ENCODE measurements at places on chromosomes 4 and X.
A peak's percentile ranks its signal among the peaks of the same experiment; 100 is the strongest.

DNA sequence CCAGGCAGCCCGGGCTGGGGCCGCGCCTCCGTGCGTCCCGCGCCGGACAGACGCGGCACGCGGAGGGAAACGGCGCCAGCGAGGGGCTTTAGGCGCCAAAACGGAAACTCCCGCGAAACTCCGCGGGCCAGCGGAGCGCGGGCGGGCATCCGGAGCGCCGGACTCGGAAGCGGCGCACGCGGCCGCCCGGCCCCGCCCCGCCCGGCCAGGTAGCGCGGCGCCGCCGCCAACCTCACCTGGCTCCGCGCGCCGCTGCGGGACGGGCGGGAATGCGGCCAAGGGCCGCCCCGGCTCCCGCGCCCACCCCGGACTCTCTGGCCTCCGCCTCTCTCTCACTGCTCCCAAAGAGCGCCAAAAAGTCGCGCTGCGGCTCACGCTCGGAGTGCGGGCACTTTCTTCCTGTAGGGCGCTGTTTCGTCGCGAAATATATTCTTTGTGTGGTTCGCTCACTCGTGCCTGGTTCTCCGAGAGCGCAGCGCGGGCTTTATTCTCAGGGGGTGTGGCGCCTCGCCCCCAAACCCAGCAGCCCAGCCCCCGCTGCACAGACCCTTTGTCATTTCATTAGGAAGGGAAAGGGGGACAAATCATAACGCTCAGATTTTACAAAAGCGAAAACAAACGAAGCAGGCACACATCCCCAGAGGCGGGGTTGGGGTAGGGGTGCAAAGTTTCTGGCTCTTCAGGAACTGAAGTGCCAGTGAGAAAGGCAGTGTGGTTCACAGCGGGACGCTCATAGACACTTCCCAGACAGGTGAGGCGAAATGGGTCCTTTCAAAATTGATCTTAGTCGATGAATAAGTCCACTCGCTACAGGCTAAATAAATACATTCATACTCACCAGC, 961 bp upstream of the MBNL3 start:
- no peaks in the 10 kb centered on the region for H3K4me1 ChIP-seq
- H3K4me3 ChIP-seq: peak overlapping the region; percentile 52
- DNase-seq: no peak
- no peaks in the 10 kb centered on the region for H3K36me3 ChIP-seq
- H3K27me3 ChIP-seq: no peaks in the 10 kb centered on the region

DNA sequence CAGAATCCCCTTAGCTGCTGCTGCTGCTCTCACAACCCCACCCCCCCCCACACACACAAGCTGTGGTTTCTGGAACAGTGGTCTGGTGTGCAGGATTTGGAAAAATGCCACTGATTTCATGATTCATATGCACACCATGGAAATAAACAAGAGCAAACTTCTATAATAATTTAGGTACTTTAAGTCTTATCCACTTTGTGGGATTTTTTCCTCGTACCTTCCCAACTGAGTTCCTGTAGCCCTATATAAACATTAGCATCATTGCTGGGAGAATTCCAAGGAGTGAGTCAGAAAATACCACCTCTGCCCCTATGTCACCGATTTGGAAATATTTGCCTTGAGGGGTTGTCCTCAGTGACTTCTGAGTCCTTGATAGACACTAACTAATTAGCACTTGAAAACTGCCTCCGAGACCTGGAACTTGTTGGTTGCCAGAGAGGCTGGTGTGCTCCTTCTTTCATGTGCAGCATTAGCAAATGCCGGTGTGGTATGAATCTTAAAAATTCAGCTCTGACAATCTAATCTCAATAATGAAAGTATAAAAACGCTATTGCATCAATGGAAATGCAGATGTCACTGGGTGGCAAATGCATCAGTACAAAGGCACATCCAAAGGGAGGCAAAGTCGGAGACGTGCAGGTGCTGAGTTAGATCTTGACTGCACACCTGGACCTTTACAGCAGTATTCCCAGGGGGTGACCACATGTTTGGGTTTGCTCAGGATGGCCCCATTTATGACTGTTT, 61.8 kb downstream of the CPE start:
- H3K4me3 ChIP-seq: no peak overlapping the region
- no peak for DNase-seq
- H3K27me3 ChIP-seq: no peaks in the 10 kb centered on the region
- H3K4me1 ChIP-seq: peaks cover 5% of the 10 kb centered on the region
- H3K36me3 ChIP-seq: no peaks in the 10 kb centered on the region

- H3K27ac ChIP-seq: peak overlapping the region; percentile 14
- H3K36me3 ChIP-seq: no peaks in the 10 kb centered on the region
- no peaks in the 10 kb centered on the region for H3K27me3 ChIP-seq
- no peak for DNase-seq
- H3K4me1 ChIP-seq: peaks cover 5% of the 10 kb centered on the region
- peak overlapping the region; percentile 3 for H3K4me3 ChIP-seq
Observed at GRCh38 chr4:185932491-185932890, 120.5 kb upstream of the SORBS2 start.

DNA sequence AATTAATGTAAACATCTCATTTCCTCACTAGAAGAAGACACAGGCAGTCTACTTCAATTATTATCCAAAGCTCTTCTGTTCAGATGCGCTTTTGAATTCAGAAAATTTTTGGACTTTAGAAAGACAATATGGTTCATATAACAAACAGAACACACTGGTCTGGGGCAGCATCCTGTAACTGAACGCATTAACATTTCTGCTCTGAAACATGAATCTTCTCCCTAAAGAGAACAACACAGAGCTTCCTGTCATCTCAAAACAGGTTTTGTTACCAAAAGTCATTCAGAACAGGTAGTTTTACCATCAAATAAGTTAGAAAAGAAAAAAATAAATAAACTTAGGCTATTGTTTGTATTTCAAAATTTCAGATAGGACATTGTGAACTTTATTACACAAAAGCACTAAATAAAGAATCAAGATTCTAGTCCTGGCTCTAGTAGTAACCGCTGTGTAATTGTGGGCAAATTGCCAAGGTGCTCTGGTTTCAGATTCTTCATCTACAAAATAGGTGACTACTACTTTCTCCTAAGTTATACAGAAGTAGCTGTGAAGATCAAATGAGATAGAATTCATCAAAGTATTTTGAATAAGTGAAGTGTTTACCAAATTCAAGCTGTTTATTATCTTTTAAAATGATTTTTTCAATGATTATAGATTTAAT, 252.3 kb upstream of the RASGEF1B start:
- H3K27me3 ChIP-seq: no peaks in the 10 kb centered on the region
- peak; percentile 67 for DNase-seq
- no peaks in the 10 kb centered on the region for H3K36me3 ChIP-seq
- H3K27ac ChIP-seq: no peak overlapping the region

GRCh38 chr4:154982187-154983047, 201.3 kb downstream of the RBM46 start:
- H3K36me3 ChIP-seq: no peaks in the 10 kb centered on the region
- H3K4me3 ChIP-seq: no peak overlapping the region
- H3K27me3 ChIP-seq: no peaks in the 10 kb centered on the region
- H3K27ac ChIP-seq: no peak overlapping the region

All from right atrium auricular region (tissue), 2 donors.